ENCODE measurements at places on chromosomes 4 and X.

- DNase-seq, result no peak
Measured at GRCh38 chr4:147157860-147158701, 212.4 kb upstream of the TTC29 start.

DNA sequence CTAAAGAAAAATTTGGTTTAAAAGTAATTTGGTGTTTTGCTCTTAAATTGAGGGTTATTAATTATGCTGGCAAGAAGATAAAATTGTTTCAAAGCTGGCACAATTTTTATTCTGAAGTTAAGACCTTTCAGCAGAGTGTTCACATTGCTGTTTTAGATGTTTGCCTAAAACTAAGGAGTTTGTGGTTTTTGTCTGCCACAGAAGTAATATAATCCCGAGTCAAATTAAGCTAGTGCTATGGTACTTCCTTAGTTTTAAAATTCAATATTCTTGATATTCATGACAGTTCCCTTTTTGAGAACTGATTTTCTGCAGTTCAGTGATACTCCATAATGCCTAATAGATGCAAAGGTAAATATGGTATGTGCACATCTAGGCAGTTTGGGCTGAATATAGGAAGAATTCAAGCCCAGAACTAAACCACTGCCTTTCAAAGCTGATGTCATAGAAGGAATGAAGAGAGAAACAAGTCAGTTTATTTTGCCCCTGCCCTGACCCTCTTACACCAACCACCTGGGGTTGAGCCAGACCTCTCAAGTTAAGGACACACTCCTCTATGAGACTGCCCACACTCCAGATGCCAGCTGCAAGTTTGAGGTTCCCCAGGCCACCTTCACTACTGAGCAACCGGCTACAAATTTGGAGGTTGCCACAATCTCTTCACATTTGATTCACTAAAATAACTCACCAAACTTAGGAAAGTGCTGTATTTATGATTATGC lies 32.1 kb upstream of the VEGFC start:
- no peak for DNase-seq

DNA sequence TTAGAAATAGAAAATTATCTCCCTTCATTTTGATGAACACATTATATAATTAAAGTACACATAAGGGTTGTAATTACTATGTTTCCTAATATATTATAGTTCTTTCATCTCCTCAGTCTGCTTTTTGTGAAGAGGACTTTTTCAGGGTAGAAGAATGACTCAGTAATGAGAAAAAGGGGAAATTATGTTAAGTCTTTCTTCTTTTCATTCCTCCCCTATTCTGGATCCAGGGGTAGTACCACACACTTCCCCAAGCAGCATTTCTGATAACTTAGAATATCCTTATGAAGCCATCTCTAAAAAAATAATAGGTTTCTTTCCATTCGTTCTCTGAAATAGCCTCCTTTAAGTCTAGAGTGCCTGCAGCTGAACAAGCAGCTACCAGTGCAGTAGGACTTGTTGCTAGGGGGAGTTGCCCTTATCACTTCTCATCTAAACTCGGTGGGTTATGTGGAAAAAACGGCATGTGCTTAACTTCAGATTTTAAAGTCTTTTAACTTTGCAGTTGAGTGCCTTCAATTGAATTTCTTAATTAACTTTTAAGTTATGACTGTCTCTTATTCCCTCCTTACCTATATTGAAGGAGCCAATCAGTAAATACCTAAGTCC lies 184.8 kb downstream of the ARHGAP24 start:
- no peak for DNase-seq

- DNase-seq, result no peak
Measured at GRCh38 chrX:86028681-86029080, 18.7 kb downstream of the CHM start.

DNA sequence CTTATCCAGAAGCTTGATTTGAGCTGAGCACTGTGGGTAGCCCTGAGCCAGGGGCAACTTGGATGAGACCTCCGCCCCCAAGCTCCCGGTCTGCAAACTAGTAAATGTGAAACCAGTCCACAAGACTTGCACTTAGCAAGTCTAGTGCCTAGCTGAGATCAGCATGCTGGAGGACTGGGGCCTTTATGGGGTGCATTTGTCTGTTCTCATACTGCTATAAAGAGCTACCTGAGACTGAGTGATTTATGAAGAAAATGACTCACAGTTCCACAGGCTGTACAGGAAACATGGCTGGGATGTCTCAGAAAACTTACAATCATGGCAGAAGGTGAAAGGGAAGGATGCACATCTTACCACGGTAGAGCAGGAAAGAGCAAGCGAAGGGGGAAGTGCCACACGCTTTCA lies 42.1 kb upstream of the HOPX start:
- no peak for DNase-seq

- DNase-seq, result no peak
Measured at GRCh38 chrX:119539872-119540271, 25.3 kb downstream of the STEEP1 start.

DNA sequence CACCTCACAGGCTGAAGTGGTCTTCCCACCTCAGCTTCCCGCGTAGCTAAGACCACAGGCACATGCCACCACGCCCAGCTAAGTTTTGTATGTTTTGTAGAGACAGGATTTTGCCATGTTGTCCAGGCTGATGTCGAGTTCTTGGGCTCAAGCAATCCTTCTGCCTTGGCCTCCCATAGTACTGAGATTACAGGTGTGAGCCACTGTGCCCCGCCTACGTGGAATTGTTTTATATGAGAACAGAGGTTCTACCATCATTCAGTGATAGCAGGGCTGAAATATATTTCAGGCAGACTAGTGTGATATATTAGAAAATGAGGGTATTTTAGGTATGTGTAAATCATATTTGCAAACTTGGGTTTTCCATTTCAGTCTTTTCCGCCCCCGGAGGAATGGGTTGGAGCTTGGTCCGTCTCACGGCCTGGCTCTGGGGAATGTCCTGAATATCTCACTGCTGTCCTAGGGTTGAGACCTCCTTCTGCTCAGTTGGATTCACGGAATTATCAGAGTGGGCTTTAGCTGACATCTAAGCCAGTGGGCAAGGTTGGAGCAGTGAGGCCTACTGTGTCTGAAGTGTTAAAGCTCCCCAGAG lies 19.9 kb downstream of the NSD2 start:
- no peak for DNase-seq

GRCh38 chr4:176191974-176192373 lies 3.4 kb downstream of the SPATA4 start:
- no peak for DNase-seq

- DNase-seq, result no peak
Measured at GRCh38 chrX:80181079-80181478, 166.5 kb downstream of the TBX22 start.

DNA sequence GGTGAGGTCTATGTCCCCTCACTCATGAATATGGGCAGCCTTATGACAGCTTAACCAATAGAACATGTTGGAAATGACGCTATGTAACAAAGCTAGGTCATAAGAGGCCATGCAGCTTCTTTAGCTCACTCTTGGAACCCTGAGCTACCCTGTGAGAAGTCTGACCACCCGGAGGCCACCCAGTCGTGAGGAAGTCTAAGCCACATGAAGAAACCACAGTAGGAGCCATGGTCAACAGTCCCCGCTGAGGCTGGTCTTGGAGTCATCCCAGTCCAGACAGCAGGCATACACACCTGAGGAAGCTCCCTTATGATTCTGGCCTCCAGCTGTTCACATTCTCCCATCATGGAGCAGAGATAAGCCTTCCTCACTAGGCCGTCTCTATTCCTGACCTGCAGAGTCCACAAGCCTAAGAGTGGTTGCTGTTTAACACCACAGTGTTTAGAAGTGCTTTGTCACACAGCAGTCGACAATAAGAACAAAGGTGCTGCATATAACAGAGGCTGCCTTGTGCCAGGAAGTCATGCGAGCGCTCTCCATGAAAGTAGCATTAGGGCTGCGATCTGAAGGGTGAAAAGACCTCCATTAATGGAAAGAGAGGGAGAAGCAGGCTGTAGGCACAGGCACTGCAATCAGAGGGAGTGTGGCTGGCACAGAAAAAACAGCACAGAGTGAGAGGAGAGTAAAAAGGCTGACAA lies 38.2 kb downstream of the TSPAN5 start:
- DNase-seq, result no peak

DNA sequence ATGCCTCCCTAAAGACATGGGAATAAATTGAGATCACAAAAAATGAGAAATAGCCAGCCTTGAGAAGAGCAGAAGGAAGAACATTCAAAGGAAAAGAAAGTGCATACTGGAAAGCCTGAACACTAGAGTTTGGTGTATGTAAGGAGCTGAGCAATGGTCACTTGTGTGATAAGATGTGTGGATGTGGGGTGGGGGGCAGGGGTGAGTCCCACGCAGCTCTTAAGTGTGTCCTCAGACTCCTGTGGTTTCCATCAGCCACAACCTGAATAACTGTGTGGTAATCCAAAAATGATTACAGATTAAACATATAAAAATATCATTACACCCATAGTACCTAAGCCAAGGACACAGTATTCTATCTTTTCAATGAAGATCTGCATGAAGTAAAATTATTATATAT lies 59.9 kb downstream of the ELOVL6 start:
- no peak for DNase-seq

GRCh38 chrX:96982161-96982560 lies 98.5 kb downstream of the RPA4 start:
- no peak for DNase-seq

DNA sequence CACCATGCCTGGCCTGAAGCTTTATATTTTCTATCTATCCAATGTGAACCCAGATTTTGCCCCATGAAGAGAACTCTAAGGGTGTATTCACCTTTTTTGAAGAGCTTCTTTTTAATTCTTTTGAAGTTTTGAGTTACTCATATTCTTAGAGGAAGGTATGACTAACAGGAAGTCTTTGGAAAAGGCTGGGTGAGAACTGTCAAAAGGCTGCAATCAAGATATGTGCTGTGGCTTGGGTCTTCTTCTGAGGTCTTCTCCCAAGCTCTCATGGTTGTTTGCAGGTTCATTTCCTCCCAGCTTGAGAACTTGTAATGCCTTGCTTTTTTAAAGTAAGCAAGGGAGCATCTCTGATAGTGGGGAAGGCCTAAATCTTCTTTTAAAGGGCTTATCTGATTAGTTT lies 3.1 kb upstream of the C4orf17 start:
- no peak for DNase-seq

GRCh38 chr4:107970063-107970798 lies 19.5 kb upstream of the HADH start:
- no peak for DNase-seq

DNA sequence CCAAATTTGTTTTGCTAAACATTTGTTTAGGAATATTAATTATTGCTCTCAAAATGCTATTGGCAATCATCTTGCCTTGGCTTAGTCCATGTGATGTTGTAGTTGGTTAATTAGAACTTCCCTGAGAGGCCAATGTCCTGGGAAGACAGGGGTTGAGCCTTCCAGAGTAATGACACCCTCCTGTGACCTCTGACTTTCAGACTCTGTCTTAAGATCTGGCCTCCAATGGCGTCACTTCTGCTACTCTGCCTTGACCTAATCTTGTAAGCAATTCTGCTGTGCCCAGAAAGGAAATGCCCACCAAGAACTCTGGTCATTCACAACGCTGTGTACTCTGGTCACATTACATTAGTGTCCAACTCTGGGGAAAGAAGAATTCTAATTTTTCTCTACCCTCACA lies 111.9 kb downstream of the SH3RF1 start:
- no peak for DNase-seq

DNA sequence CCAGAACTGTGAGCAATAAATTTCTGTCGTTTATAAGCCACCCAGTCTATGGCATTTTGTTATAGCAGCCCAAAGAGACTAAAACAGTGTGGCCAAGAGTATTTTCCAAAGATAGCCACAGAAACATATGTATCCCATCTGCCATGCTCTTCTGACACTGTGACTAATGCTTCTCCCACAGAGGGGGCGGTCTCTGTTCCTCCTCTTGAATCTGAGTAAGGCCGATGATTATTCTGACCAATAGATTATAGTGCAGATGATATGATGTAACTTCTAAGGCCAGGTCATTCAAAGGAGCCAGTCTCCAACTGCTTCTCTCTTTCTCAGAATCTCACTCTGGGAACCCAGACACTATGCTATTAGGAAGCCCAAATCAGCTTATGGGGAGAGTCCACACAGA lies 570.7 kb downstream of the BCOR start:
- DNase-seq, result no peak

DNA sequence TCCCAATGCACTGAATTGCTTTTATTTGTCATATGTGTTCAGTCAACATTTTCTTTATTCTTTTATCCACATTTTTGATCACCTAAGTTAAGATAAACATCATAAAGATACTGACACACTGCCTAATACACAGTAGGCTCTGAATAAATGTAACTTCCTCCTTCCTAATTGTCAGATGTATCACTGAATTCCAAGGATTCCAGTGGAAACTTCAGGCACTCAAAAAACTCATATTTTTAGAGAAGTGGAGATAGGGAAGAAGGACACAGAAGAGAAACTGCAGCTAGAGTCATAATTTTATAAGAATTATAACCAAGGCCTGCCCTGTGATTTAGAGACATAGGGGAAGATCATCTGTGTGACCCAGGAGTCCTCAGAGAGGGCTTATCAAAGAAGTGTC lies 753.3 kb downstream of the ADGRL3 start:
- no peak for DNase-seq

GRCh38 chr4:22625311-22625710 lies 67.4 kb upstream of the GBA3 start:
- no peak for DNase-seq

DNA sequence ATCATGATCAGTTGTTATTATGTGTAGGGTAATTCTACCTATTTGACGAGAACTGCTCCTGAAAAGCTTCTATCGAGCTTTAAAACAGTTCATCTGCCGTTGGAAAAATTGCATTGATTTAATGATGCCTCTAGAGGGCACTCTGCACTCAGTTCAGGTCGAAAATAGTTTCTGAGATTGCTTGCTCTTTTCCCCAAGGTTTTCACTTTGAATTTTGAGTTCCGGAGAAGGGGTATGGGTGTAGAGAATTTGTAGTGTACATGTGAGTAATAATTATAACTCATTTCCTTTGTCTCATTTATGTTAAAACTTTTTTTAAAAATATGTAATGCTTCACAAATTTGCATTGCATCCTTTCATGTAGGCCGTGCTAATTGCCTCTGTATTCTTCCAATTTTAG lies 28.4 kb upstream of the TNIP3 start:
- DNase-seq, result no peak

DNA sequence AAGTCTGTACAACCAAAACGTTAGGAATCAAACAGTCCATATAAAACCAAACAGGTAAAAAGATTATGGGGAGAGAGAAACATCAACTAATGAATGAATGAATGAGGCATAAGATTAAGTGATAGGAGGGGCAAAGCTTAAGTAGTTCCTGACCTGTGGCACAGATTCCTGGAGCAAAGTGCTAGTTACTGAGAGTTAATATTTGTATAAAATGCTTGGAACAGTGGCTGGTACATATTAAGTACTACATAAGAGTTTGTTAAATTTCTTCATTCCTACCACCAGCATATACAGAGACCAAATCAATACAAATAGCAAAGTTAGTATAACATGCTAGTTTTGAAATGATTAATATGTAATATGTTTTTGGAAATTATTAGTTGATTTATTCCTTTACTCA lies 363.7 kb downstream of the ADAM29 start:
- DNase-seq, result no peak

GRCh38 chr4:159547645-159548308 lies 444.9 kb downstream of the RAPGEF2 start:
- DNase-seq, result no peak

- no peak for DNase-seq
Measured at GRCh38 chr4:141711211-141711610, 74.8 kb downstream of the IL15 start.

All from CD4-positive, alpha-beta T cell treated with Interferon gamma for 1 hour (primary cell).